ENCODE measurements at places on chromosomes 1 and 21. TPM values are rescaled to one million over a fixed set of nuclear protein-coding genes. Genes with fewer than 3 reads are reported as not detected.

DNA sequence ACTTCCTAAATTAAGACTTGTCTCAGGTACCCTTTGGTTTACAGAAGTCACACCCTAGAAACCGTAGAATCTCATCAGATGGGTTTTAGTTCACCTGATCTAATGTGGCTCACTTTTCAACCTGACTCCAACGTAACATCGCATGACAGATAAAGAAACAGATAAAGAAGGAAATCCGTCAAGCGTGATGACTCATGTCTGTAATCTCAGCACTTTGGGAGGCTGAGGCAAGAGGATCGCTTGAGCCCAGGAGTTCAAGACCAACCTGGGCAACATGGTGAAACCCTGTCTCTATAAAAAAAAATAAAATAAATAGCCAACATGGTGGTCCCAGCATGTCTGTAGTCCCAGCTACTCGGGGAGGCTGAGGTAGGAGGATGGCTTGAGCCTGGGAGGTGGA lies 97.3 kb downstream of the SPSB1 start:
- no peaks in the 10 kb centered on the region for H3K36me3 ChIP-seq
- H3K4me3 ChIP-seq: no peak overlapping the region
- H3K4me1 ChIP-seq: no peaks in the 10 kb centered on the region

- DNase-seq: peak; percentile 73
- no peak overlapping the region for H3K4me3 ChIP-seq
- H3K4me1 ChIP-seq: peaks cover 5% of the 10 kb centered on the region
- H3K27ac ChIP-seq: no peak overlapping the region
- H3K36me3 ChIP-seq: no peaks in the 10 kb centered on the region
- no peaks in the 10 kb centered on the region for H3K27me3 ChIP-seq
Measured at GRCh38 chr1:7149080-7149838, 364.0 kb downstream of the CAMTA1 start.

GRCh38 chr1:246012341-246012740 lies 494.7 kb downstream of the SMYD3 start:
- peak; percentile 37 for DNase-seq
- H3K36me3 ChIP-seq: no peaks in the 10 kb centered on the region
- H3K4me3 ChIP-seq: no peak overlapping the region
- H3K27ac ChIP-seq: no peak overlapping the region

- peaks cover 6% of the 10 kb centered on the region for H3K36me3 ChIP-seq
- no peaks in the 10 kb centered on the region for H3K27me3 ChIP-seq
- peak; percentile 45 for DNase-seq
- H3K27ac ChIP-seq: no peak overlapping the region
Measured at GRCh38 chr1:112058815-112059450, 69.5 kb upstream of the KCND3 start.

DNA sequence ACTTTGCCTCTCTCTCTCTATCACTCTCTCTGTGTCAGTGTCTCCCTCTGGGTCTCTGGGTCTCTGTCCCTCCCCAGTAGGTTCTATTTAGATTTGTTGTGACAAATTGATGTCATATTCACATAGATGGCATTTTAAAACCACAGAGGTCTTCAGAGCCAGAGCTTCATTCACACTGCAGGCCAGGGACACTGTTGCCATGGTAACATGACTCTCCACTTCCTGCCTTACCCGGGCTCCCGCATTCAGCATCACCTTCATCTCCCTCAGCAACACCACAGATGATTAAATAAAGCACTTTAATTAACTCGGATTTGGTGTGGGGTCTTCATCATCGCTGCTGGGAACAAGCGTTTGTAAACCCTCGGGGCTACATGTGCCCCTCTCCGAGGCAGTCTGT lies 132.6 kb downstream of the ETS2 start:
- no peaks in the 10 kb centered on the region for H3K27me3 ChIP-seq
- H3K4me3 ChIP-seq: no peak overlapping the region
- no peaks in the 10 kb centered on the region for H3K4me1 ChIP-seq
- H3K36me3 ChIP-seq: peaks cover 16% of the 10 kb centered on the region

DNA sequence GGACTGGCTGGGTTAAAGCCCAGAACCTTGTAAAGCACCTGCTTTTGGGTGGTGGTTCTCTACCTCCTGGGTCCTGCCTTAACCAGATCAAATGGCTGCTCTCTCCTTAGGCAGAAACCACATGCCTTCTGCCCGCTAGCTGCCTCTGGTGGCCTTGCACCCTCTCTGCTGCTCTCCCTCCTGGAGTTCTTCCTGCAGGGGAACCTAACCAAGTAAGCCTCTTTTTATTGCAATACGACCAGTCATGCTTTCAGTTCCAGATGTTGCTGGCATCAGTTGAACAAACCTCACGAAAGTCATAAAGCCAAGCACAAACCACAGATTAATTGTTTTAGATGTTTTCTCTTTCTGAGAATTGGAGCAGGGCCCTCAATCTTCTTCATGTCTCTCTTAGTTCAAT lies 118.9 kb downstream of the GDAP2 start:
- H3K4me3 ChIP-seq: no peak overlapping the region
- H3K36me3 ChIP-seq: no peaks in the 10 kb centered on the region
- DNase-seq: no peak
- H3K4me1 ChIP-seq: no peaks in the 10 kb centered on the region
- no peak overlapping the region for H3K27ac ChIP-seq

DNA sequence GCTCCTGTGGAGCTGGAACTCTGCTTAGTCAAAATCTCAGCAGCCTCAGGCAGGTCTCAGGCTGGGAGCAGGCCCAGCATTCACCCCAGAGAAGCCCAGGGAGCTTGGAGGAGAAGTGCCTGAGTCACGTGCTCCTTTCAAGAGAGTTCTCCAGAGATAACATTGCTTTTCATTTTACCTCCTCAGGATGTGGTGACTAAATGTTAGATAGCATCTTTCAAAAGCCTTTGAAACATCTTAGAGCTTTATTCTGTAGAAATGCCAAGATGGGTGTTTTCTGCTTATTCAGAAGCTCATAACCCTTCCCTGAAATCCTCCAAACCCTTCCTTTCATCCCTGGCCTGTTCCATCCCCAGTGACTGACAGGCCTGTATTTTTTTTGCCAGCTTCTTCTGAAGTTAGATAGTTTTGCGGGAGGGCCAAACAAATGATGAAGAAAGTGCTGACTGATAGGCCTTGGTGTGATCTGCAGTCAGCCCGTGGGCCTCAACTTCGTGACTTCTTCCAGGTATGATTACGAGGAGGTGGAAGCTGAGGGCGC lies 58.0 kb downstream of the PGM1 start:
- H3K27me3 ChIP-seq: no peaks in the 10 kb centered on the region
- H3K4me1 ChIP-seq: no peaks in the 10 kb centered on the region
- DNase-seq: no peak
- H3K4me3 ChIP-seq: no peak overlapping the region

GRCh38 chr1:67294836-67295617 lies 12.6 kb upstream of the IL12RB2 start:
- no peak overlapping the region for H3K27ac ChIP-seq
- no peak overlapping the region for H3K4me3 ChIP-seq
- no peaks in the 10 kb centered on the region for H3K36me3 ChIP-seq
- H3K27me3 ChIP-seq: no peaks in the 10 kb centered on the region

DNA sequence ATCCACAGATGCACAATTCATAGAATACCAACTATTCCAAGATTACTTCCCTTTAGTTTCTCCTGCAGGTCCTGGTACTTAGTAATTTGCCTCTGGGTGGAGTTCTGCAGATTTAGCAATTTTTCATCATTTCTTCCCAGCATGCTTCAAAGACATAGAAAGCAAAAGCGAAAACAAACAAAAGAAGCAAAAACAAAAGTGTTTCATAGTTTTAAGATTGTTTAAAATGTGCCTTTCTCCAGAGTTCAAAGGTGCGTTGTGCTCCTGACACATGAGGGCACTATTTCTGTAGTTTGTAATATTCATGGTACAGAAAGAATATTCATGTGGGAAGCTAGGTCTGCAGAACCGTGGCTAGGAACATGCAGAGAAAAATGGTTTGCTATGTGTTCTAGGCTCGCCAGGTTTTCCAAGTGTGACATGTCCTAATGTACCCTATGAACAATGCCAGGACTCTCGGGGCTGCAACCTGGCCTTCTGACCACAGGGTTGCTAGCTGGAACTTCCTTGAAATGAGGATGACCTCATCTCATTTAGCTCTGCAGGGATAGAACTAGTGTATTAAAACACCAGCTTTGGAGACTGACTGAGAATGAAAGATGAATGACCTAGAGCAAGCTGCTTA lies 30.0 kb upstream of the RCSD1 start:
- H3K27ac ChIP-seq: no peak overlapping the region
- no peaks in the 10 kb centered on the region for H3K27me3 ChIP-seq
- no peak for DNase-seq

The CELA3B gene
- not detected for total RNA-seq

The CLEC20A gene
- total RNA-seq: not detected

The SELP gene
- not detected for total RNA-seq

The PLA2G2F gene
- not detected for total RNA-seq

The RYR2 gene
- 3.4 TPM for total RNA-seq

Data from H9 (cell line).